Activated naive CD4-positive, alpha-beta T cell treated with anti-CD3 and anti-CD28 coated beads, Interleukin-2, amount 10 ng/mL, durations not matched to agents 7 days and 5 days (primary cell): ENCODE measurements at places on chromosomes 3 and 15.

DNA sequence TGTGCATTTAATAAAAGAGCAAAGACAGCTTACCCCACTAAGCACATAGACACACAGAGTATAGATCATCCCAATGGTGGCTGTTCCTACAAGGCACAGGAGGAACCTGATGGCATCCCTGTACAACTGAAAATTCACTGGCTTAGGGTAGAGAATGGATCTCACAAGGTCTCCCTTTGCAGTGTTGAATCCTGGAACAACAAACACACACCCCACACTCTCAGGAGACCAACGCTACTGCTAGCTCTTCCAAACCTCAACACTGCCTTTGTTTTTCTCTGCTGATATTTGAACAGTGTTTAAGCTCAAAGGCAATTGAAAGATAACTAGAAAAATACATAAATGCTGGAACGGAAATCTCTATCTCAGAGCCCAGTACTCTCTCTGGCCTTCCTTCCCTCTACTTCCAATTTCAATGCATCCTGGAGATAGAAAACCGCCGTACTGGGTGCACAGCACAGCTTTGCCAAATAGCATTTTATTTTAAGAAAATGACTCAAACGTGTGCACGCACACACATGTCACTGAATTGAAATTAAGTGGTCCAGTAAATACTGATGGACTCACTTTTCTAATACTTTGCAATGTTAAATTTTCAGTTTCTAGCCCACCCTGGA, 87.5 kb upstream of the ATP13A5 start:
- DNase-seq, result no peak

GRCh38 chr15:63908991-63909390, 75.2 kb upstream of the HERC1 start:
- DNase-seq, result no peak

- DNase-seq, result no peak
Observed at GRCh38 chr3:26522919-26523318, 99.7 kb upstream of the LRRC3B start.

DNA sequence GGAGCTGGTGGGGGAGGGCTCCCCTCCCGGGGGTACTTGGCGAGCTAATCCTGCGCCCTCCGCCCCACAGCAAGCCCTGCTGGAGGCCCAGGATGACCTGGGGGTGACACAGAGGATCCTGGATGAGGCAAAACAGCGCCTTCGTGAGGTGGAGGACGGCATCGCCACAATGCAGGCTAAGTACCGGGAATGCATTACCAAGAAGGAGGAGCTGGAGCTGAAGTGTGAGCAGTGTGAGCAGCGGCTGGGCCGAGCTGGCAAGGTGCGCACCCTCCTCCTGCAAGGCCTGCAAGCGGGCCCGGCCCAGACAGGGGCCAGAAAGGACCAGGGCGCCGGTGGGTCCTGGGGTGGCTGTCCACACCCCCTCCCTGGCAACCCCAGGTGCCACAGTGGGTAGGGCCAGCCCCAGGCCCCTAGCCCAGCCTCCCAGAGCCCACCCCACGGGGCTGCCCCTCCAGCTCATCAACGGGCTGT, 56.5 kb downstream of the SEMA3G start:
- DNase-seq, result no peak

DNA sequence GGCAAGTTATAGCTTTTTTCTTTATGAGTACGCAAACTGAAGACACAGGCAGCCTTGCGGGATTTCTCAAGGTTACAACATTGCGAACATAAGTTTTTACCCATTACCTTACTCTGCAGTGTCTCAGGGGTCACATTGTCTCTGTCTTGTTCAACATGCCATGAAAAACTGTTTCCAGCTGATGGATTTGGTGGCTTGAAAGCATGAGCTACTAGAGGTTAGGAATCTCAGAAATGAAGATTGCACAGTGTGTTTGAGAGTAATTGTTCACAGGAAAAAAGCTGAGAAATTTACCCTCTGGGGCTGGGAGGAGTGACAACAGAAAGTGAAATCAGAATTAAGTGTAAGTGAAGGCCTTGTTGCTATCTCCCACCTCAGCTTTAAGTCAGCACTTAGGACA, 568.6 kb downstream of the TAFA4 start:
- no peak for DNase-seq

- no peak for DNase-seq
Observed at GRCh38 chr3:46435081-46435726, 28.1 kb downstream of the CCRL2 start.

GRCh38 chr3:111534701-111535100, 7.3 kb upstream of the CD96 start:
- no peak for DNase-seq

DNA sequence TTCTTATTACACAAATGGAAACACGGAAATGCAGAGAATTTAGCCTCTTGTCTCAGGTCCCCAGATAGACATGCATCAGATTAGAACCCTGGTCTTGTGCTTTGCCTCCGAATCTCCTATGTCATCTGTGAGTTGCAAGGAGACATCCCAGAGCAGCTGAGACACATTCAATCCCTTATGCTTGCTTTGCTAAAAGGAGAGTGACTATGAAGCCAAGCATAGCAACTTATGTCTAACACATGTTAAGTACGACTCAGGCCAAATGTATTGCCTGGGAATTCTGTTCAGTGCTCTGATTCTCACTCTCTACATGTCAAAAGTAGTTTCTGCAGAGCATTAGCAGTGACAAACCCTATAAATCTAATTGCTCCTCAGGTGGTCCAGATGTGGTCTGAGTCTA, 30.6 kb upstream of the LRRC3B start:
- no peak for DNase-seq

DNA sequence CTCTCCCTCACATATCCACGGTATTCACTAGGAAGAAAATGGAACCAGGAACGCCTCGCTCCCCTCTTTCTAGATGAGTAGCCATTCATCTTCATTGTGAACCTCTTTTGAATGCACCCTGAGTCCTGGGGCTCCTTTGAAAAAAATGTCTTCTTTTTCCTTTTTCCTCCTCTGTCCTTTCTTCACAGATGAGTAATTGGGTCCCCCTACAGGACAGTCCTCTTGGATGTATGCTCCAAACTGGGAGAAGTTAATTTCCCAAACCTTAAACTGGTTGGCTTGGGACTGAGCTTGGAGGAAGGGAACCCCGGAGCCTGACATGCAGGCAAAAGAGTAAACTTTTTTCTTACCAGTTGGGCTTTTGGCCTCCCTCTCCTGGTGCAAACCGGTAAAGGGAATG, 108.8 kb downstream of the DPH6 start:
- no peak for DNase-seq

- no peak for DNase-seq
Observed at GRCh38 chr3:118401887-118402286, 632.8 kb downstream of the IGSF11 start.

DNA sequence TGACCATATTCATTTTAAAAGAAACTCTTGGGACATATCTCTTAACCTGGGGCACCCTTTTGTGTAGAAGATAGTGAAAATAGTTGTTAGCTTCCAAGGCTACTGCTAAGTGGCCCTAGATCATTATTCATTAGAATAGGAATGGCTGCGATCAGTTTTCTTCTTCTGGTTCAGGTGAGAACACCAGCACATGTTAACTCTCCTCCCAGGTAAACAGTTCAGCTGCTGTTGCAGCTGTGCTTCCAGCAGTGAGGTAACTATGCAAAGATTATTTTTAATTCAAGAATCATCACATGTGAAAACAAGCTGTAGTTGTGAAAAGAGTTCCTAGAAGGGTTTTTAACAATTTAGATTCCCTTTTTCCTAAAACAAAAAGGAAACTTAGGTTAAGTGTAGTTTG, 43.3 kb downstream of the ZPLD1 start:
- DNase-seq, result no peak

DNA sequence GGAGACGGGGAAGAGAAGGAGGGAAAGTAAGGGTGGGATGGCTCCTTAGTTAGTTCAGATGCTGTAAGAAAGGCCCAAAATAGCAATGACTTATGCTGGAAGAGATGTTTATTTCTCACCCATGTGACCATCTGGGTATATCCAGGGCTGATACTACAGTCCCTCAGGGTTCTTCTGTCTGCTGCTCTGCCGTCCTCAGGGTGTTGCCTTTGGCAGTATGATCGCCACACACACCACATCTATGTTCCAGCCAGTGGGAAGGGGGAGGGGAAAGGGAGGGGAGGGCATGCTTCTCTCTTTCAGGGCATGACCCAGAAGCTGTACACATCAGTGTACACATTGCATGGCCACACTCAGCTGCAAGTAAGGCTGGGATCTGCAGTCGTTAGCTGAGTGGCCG, 10.2 kb downstream of the CD276 start:
- DNase-seq, result no peak

- DNase-seq, result no peak
Observed at GRCh38 chr3:53843195-53844177, 2.7 kb downstream of the CHDH start.

GRCh38 chr3:50372349-50372748, 13.0 kb upstream of the TMEM115 start:
- DNase-seq, result no peak

DNA sequence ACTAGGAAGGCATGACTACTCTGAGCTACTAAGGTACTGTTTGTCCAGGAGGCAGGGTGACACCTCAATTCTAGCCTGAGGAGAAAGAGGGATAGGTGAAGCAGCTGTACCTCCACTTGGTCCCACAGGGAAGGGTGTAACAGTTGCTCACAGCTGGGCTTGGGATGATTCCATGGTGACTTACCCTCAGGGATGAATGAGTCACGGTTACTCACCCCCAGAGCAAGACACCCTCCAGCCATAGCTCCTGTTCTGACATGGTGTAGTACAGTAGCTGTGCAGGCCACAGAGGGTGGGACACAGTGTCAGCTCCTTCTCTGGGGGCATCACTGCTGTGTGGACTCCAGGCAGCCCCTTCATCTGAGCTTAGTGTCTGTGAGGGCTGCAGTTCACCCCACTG, 868.6 kb upstream of the SEMA6D start:
- no peak for DNase-seq

- no peak for DNase-seq
Observed at GRCh38 chr3:151219056-151219455, 16.0 kb upstream of the GPR171 start.

- DNase-seq, result no peak
Observed at GRCh38 chr3:177932346-177932745, 603.9 kb upstream of the KCNMB2 start.

GRCh38 chr3:48928679-48929078, 10.0 kb downstream of the ARIH2 start:
- no peak for DNase-seq
